C1 segment of cervical spinal cord (tissue), 14 donors: ENCODE measurements at places on chromosomes 3 and 15.

- DNase-seq = no peak
Observed at GRCh38 chr3:107740992-107741896, 218.5 kb downstream of the BBX start.

DNA sequence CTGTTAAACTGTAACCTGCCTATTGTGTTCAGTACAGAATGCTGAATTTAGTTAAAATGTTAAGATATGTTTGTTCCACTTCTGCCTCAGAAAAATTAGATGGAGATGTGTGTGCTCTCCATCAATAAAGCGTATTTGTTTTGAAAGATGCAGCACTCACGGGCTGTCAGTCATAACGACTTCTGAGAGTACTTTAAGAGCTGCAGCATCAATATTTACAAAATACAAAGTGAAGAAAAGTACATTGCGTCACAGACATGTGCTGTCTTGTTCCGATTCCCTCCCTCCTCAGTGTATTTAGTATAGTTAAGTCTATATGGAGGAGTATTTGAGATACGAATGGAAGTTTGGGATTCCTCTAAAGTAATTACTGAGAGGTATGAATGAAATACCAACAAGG lies 166.6 kb downstream of the BBX start:
- no peak for DNase-seq

DNA sequence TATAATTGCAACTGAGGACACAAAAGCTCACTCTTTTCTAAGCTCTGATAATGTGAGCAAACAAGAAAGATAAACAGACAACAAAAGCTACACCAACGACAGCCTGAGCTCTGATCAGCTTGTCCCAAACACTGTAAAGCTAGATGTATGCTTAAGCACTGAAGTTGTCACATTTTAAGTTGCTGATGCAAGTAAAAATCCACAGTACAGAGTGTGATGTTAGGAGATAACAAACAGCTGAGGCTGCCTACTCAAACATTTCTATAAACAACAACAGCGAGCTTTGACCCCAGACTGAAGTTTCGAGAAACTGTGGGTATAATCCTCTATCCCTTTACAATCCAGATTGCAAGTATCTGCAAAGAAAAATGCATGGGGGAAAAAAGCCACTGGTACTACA lies 10.7 kb downstream of the MTHFS start:
- DNase-seq = no peak

- DNase-seq = no peak
Observed at GRCh38 chr3:53773021-53773436, 73.2 kb downstream of the CHDH start.

GRCh38 chr15:42349186-42349585 lies 10.1 kb upstream of the CAPN3 start:
- no peak for DNase-seq

DNA sequence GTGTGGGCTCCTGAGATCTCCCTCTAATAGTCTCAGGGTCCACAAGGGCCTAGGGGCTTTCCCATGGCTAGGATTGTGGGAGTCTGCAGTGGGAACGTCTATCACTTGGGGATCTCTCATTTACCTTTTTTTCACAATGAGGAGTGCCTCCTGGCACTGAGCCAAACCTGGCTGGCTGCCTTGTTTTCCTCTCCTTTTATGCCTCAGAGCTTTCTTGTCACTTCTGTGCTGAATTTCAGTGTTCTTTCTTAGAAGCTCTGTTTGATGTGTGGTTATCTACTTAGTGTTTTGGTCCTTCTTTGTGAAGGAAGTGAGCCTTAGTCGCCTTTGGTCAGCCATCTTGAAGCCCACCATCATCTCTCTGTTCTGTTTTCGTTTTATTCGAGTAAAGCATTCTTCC lies 33.9 kb downstream of the DOCK3 start:
- no peak for DNase-seq

DNA sequence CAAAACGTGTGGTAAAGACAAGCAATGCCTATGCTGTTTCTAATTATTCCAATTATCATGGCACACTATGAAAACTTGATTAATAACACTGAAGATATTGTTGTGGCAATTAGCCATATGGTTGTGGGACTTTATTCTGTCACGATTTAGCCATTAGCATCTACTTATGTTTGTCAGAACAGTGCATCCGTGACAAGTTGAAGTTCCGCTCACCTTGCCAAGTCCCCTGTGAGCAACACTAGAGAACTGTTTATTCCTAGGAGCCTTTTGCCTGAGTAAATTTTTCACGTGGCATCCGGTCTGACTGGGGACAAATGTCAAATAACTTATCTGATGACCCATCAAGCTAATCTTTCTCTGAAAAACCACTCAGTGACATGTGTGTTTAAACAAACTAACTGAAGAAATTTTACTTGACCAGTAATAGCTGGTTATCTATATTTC lies 403.3 kb downstream of the TBC1D5 start:
- no peak for DNase-seq

- DNase-seq = no peak
Observed at GRCh38 chr15:81043935-81044575, 43.3 kb downstream of the TLNRD1 start.

DNA sequence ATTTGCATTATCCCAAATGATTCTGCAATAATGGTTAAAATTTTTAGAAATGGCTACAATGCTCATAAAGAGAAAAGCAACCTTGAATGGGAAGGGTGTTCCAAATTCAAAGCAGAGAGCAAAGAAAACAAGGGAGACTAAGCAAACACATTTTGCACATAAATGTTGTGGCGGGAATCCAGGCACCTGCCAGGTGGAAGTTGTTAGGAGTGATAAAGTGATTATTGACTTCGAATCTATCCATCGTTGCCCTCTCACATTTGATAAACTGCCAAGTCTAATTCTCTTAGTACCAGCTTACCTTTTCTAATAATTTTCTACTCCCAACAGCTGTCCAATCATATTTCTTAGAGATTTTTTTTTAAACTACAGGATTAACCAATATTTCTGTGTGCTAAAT lies 244.5 kb downstream of the CACNA2D3 start:
- DNase-seq = no peak

DNA sequence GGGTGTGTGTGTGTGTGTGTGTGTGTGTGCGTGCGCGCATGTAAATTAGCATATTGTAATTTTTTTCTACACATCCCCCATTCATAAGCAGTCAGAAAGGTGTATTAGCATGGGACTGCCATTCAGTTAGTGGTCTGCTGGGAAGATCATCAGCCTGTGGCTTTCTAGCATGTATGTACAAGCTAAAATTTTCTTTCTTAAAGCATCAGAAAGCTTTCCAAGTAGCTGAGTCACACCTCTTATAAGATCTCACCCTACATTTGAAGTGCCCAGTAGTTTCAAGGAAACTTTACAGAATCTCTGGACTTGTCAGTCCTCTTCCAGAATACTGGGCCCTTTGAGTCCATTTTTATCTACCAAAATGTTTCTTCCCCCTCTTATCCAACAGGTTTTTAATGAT lies 411.4 kb upstream of the TPRG1 start:
- no peak for DNase-seq

DNA sequence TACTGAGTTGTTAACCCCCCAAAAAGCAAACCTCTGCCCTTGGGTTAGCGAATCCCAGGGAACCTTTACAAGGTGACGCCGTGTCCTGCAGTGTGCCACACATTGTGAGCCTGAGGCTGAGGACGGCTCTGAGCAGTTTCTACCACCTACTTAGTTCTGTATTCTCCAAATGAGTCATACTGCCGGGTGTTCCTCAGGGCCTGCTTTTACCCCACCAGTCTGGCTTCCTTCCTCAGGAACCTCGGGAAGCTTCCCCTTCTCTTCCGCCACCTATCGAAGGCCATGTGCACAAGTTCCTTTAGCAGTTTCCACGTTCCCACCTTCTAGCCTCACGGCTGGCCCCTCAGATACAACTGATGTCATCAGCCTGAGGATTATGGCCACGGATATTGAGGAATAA lies 384.0 kb upstream of the TPM1 start:
- no peak for DNase-seq

GRCh38 chr15:71825021-71825730 lies 14.8 kb downstream of the NR2E3 start:
- DNase-seq = no peak
